ENCODE measurements at places on chromosomes 11 and 22.

GRCh38 chr11:13487661-13488030 is 8.2 kb downstream of the PTH start:
- DNase-seq, result no peak

DNA sequence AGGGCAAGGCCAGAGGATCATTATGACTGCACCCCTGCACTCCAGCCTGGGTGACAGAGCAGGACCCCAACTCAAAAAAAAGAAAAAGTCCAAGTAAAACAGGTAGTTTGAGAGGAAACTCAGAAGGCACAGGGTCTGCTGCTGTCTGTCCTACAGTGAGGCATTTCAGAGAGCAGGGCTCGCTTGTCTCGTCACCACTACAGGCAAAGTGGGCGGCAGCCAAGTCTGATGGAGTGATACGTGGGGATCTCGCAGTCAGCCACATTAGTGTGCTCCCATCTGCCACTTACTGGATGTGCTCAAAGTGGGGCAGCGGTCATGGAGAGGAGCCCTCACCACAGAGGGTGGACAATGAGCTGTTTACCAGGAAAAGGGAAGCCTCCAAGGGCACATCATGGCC is 42.1 kb downstream of the PI4KA start:
- no peak for DNase-seq

- no peak for DNase-seq
These were observed 78.7 kb downstream of the HORMAD2 start for GRCh38 chr22:30158744-30159500.

DNA sequence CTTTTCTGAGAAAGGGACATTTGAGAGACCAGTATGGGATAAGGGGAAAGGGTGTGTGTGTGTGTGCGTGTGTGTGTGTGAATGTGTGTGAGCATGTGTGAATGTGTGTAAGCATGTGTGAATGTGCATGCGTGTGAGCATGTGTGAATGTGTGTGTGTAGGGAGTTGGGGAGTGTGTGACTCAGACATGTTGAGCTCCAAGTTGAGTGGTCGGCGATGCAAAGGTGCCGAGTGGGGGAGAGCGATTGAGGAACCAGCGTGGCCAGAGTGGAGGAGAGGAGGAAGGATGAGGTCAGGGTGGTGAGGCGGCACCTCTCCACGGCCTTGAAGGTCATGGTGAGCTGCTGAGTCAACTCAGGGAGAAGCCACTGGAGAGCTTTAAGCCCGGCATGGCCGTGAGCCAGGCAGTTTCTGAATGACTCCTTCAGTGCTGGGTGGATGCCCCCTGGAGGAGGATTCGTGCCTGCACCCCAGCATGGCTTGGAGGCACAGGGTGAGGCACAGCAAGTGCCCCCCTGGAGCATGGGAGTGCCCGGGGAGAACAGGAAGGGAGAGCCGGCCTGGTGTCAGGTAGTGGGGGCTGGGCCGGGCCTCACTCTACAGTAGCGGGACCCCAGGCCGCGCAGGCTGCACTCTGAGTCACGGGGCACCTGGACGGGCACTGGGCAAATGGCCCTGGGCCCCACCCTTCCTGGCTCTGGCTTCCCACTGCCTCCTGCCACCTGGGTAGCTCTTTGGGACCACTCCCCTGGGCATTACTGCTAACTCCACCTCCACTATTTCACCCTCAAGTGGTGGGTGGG is 8.2 kb upstream of the CCDC88B start:
- peak; percentile 85 for DNase-seq

DNA sequence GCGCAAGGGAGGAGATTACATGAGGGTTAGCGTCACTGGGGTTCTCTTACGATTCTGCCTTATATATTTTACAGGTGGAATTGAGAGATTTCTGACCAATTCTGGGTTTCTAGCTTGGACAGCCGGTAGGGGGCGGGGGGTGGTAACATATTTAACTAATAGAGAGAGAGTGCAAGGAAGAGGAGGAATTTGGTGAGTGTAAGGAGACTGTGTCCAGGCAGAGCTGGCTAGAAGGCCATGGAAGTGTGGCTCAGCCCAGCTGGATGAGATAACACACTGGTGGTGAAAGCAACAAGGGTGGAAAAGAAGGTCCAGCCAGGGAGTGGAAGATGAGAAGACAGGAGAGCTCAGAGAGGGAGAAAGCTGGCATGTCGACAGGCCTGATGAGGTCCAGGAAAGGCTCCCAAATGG is 56.5 kb downstream of the ST3GAL4 start:
- no peak for DNase-seq

GRCh38 chr11:102138670-102139069 is 28.4 kb downstream of the YAP1 start:
- peak; percentile 55 for DNase-seq

GRCh38 chr11:88015170-88015569 is 160.1 kb downstream of the RAB38 start:
- DNase-seq, result no peak

DNA sequence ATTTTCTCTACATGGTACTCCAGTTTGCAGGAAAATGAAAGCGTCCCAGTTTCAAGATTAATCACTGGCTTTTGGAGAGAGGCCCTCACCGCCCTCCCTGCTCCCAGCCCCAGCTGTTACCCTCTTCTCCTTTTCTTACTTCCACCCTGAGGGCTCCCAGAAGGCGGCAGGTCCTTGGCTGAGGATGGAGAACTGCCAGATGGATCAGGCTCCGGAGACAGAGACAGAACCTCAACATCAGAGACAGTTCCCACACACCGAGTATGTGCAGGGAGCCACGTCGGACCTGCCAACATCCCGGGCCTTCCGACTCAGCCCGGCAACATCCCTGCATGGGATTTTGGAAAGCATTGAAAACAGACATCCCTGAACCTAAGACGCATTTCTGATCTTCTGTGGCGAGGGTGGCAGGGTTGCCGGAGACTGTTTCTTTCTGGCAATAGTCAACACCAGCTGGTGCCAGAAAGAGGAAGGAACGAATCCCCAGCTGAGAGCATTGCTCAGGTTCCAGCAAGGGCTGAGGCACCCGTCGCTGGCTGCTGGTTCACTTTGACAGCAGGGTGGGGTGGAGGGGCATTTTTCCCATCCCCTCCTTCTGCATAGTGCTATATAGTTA is 467.1 kb downstream of the MIAT start:
- DNase-seq, result no peak

GRCh38 chr11:120751550-120751949 is 240.0 kb downstream of the GRIK4 start:
- DNase-seq, result no peak

- no peak for DNase-seq
These were observed 8.5 kb downstream of the P2RY6 start for GRCh38 chr11:73280626-73281025.

DNA sequence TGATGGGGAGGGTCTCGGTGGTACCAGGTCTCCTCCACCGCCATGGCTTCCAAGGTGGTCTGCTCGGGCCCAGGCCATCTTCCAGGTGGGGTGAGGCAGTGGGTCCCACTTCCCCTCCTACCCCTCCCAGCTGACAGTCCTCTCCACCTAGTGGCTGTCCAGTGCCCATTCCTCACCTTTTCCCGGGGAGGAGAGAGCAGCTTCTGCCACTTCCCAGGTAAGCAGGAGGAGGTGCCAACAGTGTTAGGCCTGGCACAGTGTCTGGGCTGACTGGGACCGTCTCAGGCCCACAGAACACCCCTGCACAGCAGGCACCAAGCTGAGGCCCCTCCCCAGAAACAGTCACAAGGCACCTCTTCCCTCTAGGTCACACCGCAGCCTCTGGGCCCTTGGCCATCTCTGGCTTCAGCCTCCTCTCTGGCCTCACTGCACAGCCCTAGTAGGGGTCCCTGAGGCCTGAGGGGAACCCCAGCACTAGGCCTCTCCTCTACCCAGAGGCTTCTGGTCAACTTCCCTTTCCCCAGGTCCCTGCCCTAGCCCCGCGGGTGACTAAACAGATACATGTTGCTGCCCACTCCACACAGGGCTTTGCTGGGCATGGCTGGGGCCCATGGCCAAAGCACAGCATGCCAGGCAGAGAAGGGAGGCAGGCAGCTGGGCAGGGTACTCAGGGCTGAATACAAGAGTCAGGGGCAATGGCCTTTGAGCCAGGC is 2.3 kb upstream of the ANKRD13D start:
- no peak for DNase-seq

DNA sequence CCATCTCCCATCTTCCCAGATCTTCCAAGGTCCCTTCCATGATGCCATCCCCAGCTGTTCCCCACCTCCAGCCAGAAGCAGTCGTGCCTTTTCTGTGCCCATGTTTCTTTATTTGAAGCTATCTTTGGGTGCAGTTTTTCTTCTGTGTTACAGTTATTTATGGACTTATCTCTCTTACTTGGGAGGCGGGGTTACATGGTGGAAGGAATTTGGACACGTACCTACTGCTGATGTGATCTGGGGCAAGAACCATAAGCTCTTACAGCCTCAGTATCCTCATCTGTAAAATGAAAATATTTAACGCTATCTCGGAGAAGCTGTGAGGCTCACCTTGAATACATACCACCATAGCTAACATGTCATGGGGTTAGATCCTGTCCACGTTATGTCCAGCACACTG is 98.9 kb downstream of the ZBTB16 start:
- DNase-seq, result no peak

- DNase-seq, result no peak
These were observed 22.6 kb downstream of the PTPN5 start for GRCh38 chr11:18768978-18769377.

DNA sequence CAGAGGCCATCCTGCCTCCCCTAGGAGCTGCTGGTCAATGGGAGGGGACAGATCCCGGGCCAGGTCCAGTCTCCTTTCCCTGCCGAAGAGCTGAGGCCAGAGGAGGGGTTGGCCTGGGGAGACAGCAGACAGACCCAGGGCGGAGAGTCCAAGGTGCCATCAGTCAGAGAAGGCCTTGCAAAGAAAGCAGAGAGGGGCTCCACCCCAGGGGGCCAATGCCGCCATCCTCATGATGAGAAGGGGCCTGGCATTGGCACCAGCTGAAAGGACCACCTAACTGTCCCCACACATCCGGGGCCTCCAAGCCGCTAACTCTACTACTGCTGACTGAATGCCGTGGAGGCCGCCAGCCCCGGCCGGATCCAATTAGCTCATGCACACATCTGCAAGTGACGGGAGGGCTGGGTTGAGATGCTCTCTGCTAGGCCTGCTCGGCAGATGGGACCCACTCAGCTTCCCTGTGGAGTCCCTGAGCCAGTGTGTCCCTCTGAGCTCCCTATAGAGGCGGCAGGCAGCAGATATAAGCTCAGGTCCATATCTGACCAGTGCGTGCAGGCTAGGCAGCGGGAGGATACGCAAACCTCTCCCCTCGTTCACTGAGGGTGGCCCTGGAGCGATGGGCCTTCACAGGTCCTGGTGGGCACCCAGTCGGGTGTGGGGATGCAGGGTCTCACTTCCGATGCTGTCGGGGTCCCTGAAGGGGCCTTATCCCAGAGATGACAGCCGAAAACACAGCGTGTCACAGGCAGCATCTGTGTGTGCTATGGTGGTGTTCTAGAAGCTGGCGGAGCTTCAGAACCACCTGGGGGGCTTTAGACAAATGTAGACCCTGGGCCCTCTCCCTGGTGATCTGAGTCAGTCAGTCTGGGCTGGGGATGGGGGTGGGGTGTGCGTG is 183.9 kb downstream of the CTTN start:
- DNase-seq, result no peak
